ENCODE measurements at places on chromosomes 7 and 10. TPM values are rescaled to one million over a fixed set of nuclear protein-coding genes. Genes with fewer than 3 reads are reported as not detected.

PAPOLB gene
- total RNA-seq, result under 0.01 TPM

SH2D4B gene
- 0.33 TPM for total RNA-seq

TRPV6 gene
- total RNA-seq, result 61.7 TPM

HOXA2 gene
- not detected for total RNA-seq

IKZF1 gene
- 16.5 TPM for total RNA-seq

EXOC6 gene
- 70.8 TPM for total RNA-seq

TCERG1L gene
- total RNA-seq, result 4.0 TPM

LAMB4 gene
- total RNA-seq, result 0.26 TPM

TAS2R16 gene
- total RNA-seq, result not detected

TLL2 gene
- not detected for total RNA-seq

DGKI gene
- total RNA-seq, result 2.6 TPM

TYW1B gene
- total RNA-seq, result 7.9 TPM

ERVW-1 gene
- total RNA-seq, result not detected

NPY4R gene
- total RNA-seq, result not detected

VGF gene
- 3.0 TPM for total RNA-seq

TEX36 gene
- total RNA-seq, result not detected

OTUD1 gene
- total RNA-seq, result 10.5 TPM

HOXA10 gene
- total RNA-seq, result 0.52 TPM

Measured in body of pancreas (tissue), 4 donors.